ENCODE measurements at places on chromosomes 7 and 10.

- no peak for DNase-seq
Measured at GRCh38 chr7:13414661-13415107, 574.8 kb downstream of the ETV1 start.

GRCh38 chr7:55977831-55978230 lies 13.4 kb downstream of the NIPSNAP2 start:
- DNase-seq: no peak

GRCh38 chr10:77626266-77626935 lies 11.2 kb downstream of the KCNMA1 start:
- no peak for DNase-seq

DNA sequence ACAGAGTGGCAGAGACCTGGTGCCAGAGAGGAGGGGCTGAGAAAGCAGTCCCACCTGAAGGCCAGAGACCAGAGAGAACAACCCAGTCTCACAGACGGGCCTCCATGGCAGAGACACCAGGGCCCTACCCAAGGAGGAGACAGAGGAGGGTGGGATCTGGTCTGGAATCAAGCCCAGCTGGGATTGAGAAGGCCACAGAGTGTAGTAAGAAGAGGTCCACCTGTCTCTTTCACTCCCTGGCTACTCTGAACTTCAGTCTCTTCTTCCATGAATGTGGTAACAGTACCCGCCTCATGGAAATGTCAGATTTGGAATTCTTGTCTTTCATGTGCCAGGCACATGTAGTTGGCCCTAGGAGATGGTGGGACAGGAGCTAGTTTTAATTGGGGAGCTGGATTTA lies 55.6 kb downstream of the CLIP2 start:
- no peak for DNase-seq

DNA sequence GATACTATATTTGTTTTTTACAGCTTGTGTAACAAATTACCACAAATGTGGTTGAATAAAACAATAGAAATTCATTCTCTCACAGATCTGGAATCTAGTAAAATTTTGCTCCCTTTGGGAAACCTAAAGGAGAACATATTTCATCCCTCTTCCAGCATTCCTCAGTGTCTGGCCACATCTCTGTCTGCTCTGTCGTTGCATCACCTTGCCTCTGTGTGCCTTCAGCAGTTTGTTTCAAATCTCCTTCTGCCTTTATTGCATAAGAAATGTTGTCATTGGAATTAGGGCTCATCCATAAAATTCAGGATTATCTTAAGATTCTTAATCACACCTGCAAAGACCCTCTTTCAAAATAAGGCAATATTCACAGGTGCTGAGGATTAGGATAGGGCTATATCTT lies 14.5 kb downstream of the OR2A14 start:
- no peak for DNase-seq

DNA sequence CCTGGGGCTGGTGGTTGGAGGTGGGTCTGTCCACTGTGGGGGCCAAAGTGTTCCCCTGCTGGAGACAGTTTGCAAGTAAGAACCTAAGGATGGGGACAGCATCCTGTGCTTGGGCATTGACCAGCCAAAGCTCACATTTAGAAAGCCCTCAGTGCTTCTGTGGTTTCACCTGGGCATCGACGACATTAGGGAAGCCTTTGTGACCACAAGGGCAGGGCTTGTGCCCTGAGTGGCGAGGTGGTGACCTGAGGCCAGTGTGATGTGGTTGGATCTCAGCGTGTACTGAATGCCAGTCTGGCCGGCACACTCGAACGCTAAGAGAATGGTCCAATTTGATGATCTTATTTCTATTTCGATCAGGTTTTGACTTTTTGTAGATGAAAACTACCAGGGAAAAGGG lies 32.1 kb upstream of the SH2B2 start:
- no peak for DNase-seq

- no peak for DNase-seq
Measured at GRCh38 chr10:11742779-11743298, 657 bp downstream of the ECHDC3 start.

- no peak for DNase-seq
Measured at GRCh38 chr10:103041391-103041790, 123.3 kb downstream of the CNNM2 start.

GRCh38 chr7:83548250-83548649 lies 100.7 kb downstream of the SEMA3E start:
- DNase-seq: no peak

DNA sequence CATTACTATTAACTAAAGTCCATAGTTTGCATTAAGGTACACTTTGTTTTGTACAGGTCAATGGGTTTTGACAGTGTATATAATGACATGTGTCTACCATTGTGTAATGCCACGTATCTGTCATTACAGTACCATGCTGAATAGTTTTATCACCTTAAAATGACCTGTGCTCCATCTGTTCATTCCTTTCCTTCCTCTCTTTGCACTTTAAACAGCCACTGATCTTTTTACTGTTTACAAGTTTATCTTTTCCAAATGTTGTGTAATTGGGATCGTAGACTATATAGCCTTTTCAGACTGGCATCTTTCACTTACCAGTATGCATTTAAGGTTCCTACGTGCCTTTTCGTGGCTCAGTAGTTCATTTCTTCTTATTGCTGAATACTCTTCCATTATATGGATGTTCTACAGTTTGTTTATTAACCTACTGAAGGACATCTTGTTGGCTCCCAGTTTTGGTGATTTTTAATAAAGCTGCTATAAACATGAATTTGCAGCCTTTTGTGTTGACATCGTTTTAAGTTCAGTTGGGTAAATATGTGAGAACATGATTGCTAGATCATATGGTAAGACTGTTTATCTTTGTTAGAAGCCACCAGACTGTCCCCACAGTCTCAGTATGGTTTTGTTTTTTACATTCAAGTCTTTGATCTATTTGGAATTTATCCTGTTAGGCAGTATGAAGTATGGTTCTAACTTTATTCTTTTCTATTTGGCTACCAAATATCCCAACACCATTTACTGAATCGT lies 24.7 kb downstream of the STAM start:
- DNase-seq: no peak

- DNase-seq: no peak
Measured at GRCh38 chr7:70703785-70704184, 428.2 kb upstream of the GALNT17 start.

GRCh38 chr7:102875700-102876295 lies 37.0 kb upstream of the LRRC17 start:
- DNase-seq: no peak

- DNase-seq: no peak
Measured at GRCh38 chr7:19482628-19483027, 226.2 kb downstream of the POLR1F start.

GRCh38 chr7:24842029-24842428 lies 84.8 kb upstream of the GSDME start:
- DNase-seq: no peak

GRCh38 chr10:72637398-72637857 lies 11.5 kb upstream of the MICU1 start:
- no peak for DNase-seq

- DNase-seq: no peak
Measured at GRCh38 chr10:86343761-86344160, 22.8 kb downstream of the GRID1 start.

DNA sequence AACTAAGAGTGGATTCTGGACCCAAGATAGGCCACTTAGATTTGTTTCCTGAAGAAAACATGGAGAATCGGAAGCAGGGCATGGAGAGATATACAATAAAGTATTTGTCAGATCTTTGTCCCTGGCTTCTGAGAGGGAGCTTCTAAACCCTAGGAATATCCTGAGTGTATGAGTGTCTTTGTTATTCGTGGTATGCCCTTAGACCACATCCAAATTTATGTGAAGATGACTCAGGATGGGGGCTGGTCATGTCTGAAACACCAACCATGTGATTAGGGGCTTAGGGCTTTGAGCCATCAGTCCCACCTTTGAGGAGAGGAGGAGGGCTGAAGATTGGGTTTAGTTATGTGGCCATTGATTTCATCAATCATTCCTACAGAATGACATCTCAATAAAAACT lies 69.7 kb upstream of the PLPP4 start:
- no peak for DNase-seq

All from NCI-H1436 treated with DMSO at 0.1 percent for 48 hours (cell line).